Hepatocyte (in vitro differentiated cells): ENCODE measurements at places on chromosomes 7 and 10. TPM values are rescaled to one million over a fixed set of nuclear protein-coding genes. Genes with fewer than 3 reads are reported as not detected.

GRCh38 chr10:44858988-44859387 is 52.1 kb upstream of the TMEM72 start:
- peaks cover 2% of the 10 kb centered on the region for H3K27me3 ChIP-seq
- H3K4me3 ChIP-seq, result no peak overlapping the region
- peaks cover 21% of the 10 kb centered on the region for H3K4me1 ChIP-seq
- H3K36me3 ChIP-seq, result no peaks in the 10 kb centered on the region

- no peak overlapping the region for H3K4me3 ChIP-seq
- H3K27ac ChIP-seq, result no peak overlapping the region
- DNase-seq, result no peak
- no peaks in the 10 kb centered on the region for H3K36me3 ChIP-seq
These were observed 130.4 kb downstream of the CUL2 start for GRCh38 chr10:34959786-34960185.

DNA sequence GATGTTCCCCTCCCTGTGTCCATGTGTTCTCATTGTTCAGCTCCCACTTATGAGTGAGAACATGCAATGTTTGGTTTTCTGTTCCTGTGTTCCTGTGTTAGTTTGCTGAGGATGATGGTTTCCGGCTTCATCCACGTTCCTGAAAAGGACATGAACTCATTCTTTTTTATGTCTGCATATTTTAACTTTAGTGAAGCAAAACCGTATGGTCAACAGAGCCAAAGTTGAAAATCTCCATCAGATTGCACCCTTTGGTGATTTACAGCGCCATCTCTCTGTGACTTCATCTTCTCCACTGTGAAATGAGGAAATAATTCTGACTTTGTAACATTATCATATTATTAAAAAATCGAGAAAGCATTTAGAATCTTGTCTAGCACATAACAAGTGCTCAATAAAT is 132.3 kb upstream of the PLXDC2 start:
- H3K27ac ChIP-seq, result no peak overlapping the region
- no peak overlapping the region for H3K4me3 ChIP-seq
- H3K36me3 ChIP-seq, result no peaks in the 10 kb centered on the region
- no peaks in the 10 kb centered on the region for H3K27me3 ChIP-seq

DNA sequence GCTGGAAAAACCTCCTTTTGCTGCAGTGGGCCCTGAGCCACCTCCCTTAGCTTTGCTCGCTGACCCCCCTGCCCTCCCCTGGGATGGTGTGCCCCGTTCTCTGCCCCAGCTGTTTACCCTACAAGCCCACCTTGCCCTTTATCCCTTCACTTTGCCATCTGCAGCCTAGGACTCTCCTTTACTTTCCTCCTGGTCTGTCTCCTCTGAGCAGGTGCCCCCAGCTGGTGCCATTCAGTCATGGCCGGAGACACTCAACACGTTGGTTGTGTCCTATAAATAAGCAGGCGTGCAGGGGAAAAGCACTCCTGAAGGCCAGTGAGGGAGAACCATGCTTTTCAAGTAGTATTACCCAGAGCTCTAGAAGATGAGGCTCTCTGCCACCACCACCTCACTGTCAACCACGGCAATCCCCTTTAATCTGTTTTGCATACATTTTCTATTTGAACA is 6.1 kb downstream of the RASSF4 start:
- H3K27me3 ChIP-seq, result no peaks in the 10 kb centered on the region
- H3K4me1 ChIP-seq, result peaks cover 55% of the 10 kb centered on the region
- DNase-seq, result no peak
- H3K27ac ChIP-seq, result peak overlapping the region; percentile 76

Gene PPRC1
- total RNA-seq, result 9.8 and 15.6 TPM in 2 replicates

DNA sequence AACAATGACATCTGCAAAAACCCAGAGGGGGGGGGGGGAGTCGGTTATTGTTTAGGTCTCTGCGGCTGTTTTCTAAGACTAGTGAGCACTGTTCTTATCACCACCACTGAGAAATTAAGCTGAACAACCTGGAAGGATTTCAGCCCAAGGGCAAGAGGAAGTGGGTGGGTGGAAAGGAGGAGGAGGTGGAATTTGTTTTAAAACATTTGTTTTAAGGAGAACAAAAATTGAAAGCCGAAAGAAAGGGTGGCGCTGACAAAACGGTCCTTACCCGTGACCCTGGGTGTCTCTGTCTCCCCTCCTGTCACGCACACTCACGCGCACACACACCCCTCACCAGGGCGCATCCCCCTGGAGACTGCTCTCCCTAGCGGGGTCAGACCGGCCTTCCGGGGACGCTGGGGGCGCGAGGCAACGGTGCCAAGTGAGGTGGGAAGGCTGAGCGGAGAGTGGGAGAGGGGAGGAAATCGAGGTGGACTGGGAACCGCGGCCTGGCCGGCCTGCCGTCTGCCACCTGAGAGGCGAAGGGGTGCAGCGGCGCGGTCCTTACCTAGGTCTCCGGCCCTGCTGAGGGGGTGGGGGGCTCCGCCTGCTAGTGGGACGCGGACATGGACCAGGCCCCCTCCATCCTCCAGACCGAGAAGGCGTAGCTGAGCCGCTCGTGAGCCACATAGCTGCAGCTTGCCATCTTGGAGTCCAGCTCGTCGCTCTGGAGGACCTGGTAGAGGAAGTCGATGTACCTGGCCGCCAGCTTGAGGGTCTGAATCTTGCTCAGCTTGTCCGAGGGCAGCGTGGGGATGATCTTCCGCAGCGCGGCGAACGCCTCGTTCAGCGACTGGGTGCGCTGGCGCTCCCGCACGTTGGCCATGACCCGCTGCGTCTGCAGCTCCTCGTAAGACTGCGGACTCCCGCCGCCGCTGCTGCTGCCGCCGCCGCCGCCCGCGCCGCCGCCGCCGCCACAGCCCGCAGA is 1.0 kb downstream of the TWIST1 start:
- no peak for DNase-seq
- peaks cover 7% of the 10 kb centered on the region for H3K4me1 ChIP-seq
- H3K4me3 ChIP-seq, result peak overlapping the region; percentile 53
- peak overlapping the region; percentile 72 for H3K27ac ChIP-seq
- H3K27me3 ChIP-seq, result peaks cover 86% of the 10 kb centered on the region

Gene FEZF1
- not detected in 2 replicates for total RNA-seq

Gene DPP6
- total RNA-seq, result 0.12 and 0.20 TPM in 2 replicates

Gene TFR2
- 12.5 and 13.5 TPM in 2 replicates for total RNA-seq

GRCh38 chr7:130493275-130493873 is 1.5 kb downstream of the MEST start:
- DNase-seq, result no peak
- peak overlapping the region; percentile 44 for H3K4me3 ChIP-seq
- H3K4me1 ChIP-seq, result peaks cover 23% of the 10 kb centered on the region
- H3K27ac ChIP-seq, result peak overlapping the region; percentile 31

- no peaks in the 10 kb centered on the region for H3K36me3 ChIP-seq
- no peak overlapping the region for H3K27ac ChIP-seq
- no peak overlapping the region for H3K4me3 ChIP-seq
These were observed 184.5 kb downstream of the GATA3 start for GRCh38 chr10:8238986-8239385.
